Activated naive CD4-positive, alpha-beta T cell treated with anti-CD3 and anti-CD28 coated beads, Interleukin-2, amount 50 U/mL, for 16 hours (primary cell): ENCODE measurements at places on chromosomes 12 and 14.

- no peak for DNase-seq
Observed at GRCh38 chr12:19997656-19998400, 370.5 kb upstream of the PDE3A start.

DNA sequence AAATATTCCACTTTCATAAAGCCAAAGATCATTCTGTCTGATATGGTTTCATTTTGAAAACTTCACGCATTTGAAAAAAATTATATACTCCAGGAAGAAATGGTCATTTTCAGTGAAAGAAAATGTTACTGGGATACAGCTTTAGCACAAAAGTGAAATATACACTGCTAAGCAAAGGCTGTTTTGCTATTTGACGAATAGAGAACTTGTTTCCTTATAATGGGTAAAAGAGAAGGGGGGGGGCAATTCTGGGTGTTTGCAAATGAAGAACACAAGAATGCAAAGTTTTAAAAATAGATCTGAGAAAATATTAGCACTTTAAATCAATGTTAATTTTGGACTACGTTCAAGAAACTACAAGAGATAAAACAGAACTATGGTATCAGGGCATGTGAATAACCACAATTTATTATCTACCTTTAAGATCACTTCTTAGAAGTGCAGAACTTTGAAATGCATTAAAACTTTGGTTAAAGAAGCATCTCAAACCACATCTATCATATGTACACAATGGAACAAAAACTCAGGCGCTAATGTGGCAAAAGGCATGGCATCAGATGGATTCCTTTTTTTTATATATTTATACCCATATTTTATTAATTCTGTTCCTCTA is 51.1 kb downstream of the EFCAB11 start:
- no peak for DNase-seq

DNA sequence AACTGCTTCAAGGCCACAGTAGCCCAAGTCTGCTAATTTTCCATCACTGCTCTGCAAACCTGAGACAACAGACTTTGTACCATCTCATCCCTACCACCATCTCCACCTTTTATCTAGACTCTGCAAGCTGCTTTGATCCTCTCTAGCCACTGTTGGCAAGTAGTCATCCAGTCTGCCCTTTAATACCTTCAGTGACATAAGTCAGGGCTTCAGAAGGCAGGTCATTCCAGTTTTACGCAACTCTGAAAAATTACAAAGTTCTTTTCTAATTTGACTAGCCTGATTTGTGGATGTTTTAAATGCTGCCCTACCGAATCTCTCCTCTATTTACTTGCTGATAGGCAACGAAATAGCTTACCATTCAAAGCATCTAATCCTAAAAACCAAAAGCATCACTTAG is 2.8 kb downstream of the FERMT2 start:
- DNase-seq, result no peak

DNA sequence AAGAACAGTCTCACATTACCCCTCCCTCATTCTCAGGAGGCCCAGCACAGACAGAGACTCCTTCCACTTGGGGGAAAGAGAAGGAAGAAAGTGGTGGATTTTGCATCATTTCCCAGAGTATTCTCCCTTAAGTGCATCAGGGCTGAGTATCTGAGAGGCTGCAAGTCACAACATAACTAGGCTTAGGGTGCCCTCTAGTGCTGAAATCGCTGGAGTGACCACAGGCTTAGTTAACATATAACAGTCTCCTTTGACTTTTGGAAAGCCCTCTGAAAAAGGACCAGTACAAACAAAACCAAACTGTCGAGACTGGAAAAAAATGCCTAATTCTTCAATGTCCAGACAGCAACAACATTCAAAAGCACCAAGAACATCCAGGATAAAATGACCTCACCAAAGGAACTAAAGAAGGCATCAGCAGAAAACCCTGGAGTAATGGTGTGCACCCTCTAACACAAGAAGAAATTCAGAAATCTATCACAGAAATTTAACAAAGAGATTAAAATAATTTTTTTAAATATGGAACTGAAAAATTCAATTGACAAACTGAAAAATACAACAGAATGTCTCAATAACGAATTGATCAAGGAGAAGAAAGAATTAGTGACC is 412.3 kb downstream of the RPS29 start:
- DNase-seq, result no peak

DNA sequence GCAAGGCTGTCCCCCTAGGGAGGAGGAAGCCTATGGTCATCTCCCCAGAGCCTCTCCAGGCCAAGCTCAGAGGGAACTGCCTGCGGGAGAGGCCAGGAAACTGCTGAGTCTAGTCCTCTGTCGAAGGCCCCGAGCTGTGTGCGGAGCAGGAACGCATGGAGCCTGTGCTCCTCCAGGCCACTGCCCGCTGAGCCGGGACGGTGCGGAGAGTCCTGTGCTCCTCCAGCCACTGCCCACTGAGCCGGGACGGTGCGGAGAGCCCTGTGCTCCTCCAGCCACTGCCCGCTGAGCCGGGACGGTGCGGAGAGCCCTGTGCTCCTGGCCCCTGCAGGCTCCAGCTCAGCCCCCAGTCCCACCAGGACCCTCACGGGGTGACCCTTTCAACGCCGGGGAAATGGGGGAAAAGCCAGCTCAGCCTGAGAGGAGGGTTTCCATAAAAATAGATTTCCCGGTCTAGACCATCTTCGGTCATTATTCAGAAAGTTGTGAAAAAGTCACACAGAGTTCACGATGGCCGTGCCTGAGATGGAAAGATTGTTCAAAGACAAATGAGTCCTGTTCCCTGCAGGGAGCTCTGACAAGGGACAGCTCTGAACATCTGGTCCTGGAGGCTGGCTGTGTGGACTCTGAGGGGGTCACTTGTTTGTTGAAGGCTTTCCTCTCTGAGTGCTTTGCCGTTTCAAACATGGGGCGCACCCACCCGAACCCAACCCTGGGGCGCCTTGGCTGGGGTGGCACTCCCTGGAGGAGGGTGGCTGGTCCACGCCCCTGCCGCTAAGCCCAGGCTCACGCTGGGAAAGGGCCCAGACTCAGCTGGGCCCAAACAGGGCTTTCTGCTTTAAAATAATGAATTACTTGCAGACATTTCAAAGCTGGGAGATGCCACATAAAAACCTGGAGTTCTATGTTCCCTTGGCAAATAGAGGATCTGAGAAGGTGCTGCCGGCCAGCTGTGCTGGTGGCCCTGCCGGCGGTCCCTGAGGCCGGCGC is 85.5 kb downstream of the ADGRD1 start:
- DNase-seq, result no peak

DNA sequence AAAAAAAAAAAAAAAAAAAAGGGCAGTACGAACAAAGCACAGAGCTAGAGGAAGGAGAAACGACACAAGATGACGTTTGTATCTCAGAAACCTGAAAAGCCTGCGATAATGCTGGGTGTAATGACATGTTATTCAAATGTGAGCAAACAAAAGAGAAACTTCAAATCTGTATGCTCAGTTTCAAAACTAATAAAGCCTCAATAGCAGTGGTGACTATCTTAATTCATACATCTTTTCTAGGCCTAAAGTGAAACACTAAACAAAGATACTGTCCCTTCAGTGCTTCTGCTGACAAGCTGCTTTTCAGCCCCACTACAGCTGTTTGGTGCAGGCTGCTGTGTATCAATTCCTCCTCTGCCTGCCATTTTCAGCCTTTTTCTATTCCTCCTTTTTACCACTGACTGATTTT is 15.8 kb downstream of the ITPR2 start:
- DNase-seq, result no peak

GRCh38 chr12:70985850-70986249 is 65.3 kb upstream of the PTPRR start:
- DNase-seq, result no peak

- DNase-seq, result no peak
Observed at GRCh38 chr14:74959596-74960180, 4.3 kb upstream of the PGF start.

DNA sequence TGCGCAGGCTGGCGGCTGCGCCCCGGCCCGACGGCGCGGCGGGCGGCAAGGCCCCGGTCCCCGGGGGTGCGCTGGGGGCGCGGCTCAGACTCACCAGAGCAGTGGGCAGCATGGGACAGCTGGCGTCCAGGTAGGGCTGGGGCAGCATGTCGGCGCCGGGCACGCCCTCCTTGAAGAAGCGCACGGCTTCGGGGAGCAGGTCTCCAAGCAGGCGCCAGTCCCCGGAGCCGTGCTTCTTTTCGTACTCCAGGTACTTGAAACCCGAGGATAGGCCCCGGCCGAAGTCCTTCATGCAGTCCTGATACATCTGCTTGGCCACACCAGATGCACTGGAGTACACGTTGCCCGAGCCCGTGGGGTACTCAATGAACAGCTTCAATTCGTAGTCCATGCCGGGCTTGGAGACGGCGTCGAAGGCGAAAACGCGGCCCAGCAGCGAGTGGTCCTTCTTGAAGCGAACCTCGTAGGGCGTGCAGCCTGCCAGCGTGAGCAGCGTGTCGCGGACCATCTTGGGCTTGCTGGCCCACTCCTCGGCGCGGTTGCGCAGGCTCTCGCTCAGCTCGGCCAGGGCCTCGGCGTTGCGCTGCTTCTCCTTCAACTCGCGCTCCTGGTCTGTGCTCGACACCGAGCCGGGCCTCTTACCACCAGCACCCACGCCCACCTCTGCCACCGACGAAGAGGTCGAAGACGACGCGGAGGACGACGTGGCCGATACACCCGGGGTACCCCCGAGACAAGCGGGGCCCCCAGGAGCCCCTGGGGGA is 2.2 kb downstream of the IRF2BPL start:
- DNase-seq, result no peak

DNA sequence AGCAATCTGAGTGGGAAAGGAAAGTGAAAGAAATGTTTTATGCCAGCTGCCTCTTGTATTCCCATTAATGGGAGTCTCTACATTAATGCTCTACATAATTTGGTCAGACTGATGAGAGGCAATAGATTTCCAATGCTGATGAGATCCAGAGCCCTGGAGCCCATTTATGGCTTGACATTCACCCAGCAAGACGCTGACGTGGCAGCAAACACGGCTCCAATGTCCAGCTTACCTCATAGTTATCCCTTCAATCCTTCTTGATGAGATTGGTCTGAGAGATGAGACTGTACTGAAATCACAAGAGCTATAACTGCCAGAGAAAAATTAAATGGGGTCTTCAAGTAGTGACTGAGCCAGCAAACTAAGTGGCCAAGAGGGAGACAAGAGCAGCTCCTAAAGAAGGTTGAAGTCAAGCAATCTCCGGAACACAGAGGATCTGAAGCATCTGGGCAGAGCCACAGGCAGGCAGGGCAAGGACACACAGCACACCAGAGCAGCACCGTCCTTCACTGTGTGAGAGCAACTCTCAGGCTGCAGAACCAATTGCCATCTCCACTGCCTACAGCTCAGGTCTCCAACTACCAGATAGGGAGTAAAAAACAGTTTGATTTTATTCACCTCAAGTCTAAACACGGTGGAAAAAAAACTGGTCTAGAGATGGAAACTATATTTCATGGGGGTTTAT is 7.3 kb upstream of the MYO1A start:
- no peak for DNase-seq

DNA sequence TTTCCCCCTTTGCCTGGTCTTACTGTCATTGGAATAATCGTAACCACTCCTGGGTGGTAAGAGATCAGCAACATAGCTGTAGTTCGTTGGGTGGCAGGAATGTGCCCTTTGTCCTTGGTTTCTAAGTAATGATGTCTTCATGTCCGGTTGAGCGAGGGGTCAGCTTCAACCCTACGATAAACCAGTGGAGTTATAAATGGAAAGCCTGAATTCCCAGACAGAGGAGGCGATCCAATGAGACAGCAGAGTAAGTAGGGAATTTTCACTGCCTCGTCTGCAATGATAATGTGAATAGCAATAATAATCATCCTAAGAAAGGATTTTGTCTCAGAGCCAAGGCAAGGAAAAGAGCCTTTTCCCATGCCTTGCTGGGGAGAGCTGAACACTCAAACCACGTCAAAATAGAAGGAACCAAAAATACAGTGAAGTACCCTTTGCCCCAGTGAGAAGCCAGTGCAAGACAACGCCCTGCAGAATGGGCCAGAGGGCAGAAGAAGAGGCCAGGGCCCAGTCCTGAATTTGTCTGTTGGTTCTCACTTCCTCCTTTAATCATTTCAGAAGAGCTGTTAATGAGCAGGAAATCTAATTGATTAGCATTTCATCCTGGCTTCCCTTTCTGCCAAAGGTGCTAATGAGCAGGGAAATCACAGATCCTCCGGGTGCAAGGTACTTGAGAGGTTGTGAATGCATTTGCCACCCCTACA is 330.7 kb downstream of the CACNA1C start:
- no peak for DNase-seq

GRCh38 chr12:114692186-114693058 is 8.4 kb upstream of the TBX3 start:
- no peak for DNase-seq

- DNase-seq, result no peak
Observed at GRCh38 chr12:51687177-51687576, 96.1 kb downstream of the SCN8A start.

DNA sequence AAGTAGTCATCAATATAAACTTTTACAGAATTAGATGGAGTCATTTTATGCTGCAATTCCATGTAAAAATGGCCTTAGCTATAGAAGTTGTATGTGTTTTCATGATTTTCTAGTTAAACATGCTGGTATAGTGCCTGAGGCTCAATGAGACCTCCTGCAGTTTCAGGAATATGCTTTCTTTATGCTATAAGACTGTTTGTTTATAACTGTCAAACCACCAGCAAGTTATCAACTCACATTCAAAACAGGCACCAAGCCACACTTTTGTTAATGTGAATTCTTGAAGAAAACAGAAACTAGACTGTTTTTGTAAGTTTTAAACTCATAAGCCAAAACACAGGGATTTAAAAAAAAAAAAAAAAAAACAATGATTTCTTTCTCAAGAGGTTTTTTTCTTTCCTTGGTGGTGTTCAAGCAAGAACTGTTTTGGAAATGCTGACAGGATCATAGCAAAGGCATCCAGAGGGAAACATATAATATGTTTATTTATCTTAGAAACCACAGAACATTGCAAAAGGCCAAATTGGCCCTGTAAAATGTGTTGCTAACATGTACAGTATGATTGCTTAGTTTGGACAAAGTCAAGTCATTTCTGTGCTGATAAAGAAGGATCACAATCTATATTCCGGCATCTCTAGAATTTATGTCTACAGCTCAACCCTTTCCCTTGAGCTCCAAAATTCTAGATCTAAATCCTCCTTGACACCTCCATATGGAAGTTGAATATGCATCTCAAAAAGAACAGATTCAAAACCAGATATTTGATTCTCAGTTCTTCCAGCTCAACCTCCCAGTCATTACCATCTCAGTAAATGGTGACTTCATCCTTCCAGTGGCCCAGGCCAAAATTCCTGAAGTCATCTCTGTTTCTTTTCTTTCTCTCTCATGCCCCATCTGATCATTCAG is 29.0 kb upstream of the LUM start:
- DNase-seq, result no peak

- no peak for DNase-seq
Observed at GRCh38 chr14:95619785-95620417, 66.3 kb upstream of the TCL1B start.

- DNase-seq, result no peak
Observed at GRCh38 chr12:102026728-102027127, 35.1 kb downstream of the WASHC3 start.

DNA sequence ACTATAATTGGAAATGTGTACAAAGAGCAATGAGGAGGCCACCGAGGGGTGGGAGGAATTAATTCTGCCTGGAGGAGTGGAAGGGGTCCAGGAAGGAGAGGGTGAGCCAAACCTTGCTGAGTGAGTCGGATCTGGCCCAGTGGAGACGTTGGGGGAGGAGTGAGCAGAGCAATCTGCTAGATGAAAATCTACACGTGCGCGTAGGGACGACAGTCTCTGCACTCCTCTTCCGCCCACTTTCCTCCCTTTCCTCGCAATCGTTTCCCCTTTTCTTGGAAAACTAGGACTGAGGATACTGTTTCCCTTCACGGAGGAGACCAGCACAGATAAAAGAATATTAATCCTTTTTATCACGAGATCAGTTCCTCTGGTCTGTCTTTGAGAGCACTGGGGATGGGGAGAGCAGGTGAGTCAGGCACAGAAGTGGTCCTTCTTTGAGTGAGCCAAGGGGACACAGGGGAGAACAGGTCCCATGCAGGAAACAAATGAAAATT is 2.9 kb upstream of the NAB2 start:
- DNase-seq, result peak; percentile 44
